ENCODE measurements at places on chromosomes 1 and 21.

DNA sequence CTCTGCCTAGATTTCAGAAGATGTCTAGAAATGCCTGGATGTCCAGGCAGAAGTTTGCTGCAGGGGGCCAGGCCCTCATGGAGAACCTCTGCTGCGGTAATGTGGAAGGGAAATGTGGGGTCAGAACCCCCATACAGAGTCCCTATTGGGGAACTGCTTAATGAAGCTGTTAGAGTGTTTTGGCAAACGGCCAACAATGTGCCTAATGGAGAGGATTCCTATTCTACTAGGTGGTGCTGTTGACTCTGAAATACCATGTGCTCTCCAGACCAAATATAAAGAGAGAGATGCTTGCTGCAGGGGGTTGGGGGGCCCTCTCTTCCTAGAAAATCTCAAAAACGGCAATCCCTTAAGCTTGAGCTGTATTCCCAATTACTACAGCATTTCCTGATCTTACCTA lies 57.1 kb upstream of the DR1 start:
- DNase-seq: no peak

DNA sequence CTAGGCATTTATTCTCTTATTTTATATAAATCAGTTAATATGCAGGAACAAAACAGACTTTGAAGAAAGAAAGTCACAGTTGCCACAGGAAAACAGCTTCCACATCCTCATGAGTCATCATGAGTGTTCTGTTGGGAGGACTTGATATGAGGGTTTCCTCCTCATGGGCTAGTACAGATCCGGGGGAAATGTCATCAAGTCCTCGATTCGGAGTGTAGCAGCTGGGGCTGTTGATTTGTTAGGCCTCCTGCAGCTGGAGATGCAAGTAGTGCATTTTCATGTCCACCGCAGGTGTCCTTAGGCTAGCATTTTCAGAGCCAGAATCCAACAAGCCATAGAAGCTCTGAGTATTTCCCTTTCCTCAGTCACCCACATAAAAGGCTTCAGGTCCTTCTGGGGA lies 36.7 kb downstream of the ADAM30 start:
- no peak for DNase-seq

DNA sequence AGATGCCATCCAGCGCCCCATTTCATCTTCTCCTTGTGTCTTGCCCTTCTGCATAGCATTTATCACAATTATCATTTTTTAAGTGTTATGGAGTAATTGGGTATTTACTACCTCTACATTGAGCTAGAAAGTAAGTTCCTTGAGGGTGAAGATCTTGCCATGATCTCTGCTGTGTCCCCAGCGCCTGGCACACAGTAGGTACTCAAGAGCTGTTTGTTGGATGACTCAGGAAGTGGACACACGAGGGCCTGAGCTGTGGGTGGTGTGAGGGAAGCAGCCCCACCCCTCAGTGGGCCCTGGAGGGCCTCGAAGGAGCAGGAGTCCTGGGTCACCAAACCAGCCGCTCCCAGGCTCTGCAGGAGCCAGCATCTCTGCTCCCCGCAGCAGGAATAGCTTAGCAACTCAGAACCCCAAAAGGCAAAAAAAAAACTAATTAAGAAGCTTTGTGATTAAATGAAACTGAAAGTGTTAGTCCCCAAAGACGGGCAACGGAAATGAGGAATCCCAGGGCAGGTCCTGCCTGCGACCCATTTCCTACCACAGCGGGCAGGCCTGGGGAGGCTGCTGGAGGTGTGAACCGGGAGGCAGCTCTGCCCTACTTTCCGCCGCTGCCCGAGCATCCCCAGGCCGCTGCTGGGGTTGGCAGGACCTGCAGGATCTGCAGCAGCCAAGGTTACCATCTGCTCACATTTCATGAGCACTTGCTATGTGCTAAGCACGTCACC lies 87.7 kb downstream of the LACTBL1 start:
- DNase-seq: no peak

GRCh38 chr1:21165646-21166045 lies 11.1 kb downstream of the EIF4G3 start:
- no peak for DNase-seq

DNA sequence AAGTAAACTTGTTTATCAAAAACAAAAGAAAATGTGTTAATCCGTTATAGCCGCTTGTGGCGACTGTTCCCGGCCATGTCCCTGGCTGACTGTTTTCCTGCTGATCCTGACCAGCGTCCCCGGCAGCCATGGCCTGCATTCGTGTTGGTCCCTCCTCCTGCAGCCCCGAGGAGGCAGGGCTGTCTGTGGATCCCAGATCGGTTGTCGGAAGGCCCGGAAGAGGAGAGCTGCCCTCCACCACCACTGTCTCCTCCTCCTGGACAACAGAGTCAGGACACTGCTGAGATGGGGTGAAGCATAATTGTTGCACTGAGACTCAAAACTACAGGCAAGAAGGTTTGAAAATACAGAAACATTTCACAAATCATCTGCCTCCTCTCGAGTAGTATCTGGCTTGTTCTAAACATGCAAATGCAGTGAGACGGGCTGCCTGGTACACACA lies 3.6 kb upstream of the MXRA8 start:
- DNase-seq: no peak

DNA sequence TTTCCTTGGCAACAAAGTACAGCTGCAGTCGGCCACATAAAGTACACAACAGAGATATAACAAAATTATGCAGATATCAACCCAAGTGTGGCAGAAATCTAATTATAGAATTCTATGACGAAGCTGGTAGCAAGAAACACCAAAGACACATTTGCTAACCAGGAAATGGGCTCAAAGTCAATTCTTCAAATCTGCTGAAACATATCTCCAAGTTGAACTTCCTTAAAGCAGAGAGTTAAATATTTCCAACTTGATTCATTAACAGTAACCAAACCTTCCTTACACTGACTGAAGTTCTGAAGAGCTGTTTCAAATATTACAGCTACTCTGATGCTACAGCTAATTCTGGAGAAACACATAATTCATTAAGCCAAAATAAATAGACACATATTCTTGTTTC lies 67.6 kb upstream of the SDC3 start:
- no peak for DNase-seq

DNA sequence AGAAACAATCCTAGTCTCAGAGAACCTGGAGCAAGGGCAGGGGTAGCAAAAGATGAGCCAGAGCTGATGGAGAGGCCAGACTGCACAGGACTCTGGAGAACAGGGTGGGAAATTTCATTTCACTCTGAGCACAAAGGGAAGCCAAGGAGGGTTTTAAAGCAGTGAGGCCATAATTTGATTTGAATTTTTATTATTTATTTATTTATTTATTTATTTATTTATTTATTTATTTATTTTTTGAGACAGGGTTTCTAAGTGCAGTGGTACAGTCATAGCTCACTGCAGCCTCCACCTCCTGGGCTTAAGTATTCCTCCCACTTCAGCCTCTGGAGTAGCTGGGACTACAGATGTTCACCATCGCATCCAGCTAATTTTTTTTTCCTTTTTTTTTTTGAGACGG lies 45.1 kb downstream of the MT1HL1 start:
- DNase-seq: no peak

GRCh38 chr1:32361308-32361673 lies 994 bp downstream of the FAM229A start:
- no peak for DNase-seq

DNA sequence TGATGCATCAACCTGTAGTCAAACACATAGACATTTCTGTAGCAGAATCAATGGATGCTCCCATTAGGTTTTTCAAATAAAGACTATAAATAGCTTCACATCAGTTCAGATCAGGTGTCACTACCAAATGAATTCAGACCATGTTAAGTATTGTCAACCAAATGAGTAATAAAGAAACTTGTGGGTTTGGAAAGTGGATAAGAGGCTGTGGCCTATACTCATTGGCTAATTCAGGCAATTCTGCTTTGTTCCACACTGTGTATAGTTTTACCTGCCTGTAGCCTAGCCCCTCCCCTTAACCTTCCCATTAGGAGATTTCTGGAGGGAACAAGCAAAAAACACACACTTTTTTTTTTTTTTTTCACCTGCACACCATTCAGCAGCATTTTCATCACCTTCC lies 321.2 kb downstream of the HLX start:
- DNase-seq: no peak

- DNase-seq: no peak
Observed at GRCh38 chr1:89286549-89287180, 14.0 kb upstream of the GBP5 start.

GRCh38 chr1:58968360-58968952 lies 184.6 kb upstream of the JUN start:
- DNase-seq: no peak

DNA sequence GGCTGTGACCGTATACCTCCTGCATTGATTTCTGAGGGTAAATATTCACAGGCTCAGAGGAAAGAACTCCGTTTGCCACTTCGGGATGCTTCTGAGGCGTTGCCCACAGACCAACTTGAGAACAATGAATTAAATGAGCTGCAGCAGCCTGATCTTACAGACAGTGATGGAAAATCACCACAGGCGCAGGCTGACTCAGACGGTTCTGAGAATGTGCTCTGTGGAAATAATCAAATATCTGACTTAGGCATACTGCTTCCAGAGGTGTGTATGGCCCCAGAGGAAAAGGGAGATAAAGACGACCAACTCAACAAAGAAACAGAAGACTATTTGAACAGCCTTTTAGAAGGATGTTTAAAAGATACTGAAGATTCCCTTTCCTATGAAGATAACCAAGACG lies 76.7 kb upstream of the SCCPDH start:
- DNase-seq: no peak

GRCh38 chr1:218785928-218786327 lies 387.8 kb upstream of the LYPLAL1 start:
- no peak for DNase-seq

DNA sequence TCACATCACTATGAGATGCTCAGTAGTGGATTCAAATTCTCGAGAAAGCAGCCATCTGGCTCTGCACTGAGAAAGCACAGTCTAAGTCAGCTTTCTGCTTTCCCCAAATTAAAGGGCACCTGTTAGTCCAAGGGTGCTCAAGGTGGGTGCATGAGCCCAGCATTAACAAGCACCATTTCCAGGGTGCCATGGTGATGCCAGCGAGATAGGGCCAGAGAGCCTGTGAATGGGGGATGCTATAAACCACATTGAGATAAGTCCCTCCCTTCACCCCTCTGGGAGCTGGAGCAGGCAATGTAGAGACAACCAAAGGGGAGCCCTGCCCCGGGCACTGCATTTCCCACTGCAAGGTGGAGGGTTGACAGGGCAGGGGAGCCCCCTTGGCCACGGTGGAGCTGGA lies 568.2 kb downstream of the AJAP1 start:
- DNase-seq: no peak

GRCh38 chr1:223244366-223245103 lies 101.5 kb upstream of the TLR5 start:
- peak; percentile 9 for DNase-seq

GRCh38 chr1:230158415-230159291 lies 91.6 kb downstream of the GALNT2 start:
- no peak for DNase-seq

DNA sequence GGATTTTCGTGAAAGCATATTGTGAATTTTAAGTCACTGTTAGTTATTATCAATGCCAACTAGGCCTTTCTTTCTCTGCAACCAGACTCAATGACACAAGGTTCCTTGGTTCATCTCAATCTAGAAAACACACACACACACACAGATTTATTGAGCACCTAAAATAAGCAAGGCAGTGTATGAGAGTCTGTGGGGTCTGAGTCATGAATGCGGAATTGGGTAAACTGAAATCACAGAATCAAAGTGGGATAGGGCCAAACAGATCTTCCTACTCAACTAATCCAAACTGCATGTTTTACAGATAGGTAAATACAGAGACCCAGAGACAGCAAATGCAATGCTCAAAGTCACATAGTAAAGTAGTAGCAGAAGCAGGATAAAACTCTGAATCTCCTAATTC lies 48.5 kb upstream of the NRDC start:
- DNase-seq: no peak

- DNase-seq: no peak
Observed at GRCh38 chr21:24693779-24694178, 913.5 kb downstream of the MRPL39 start.

GRCh38 chr1:49397086-49397485 lies 620.4 kb upstream of the BEND5 start:
- DNase-seq: no peak

GRCh38 chr1:94675373-94675772 lies 133.8 kb upstream of the F3 start:
- no peak for DNase-seq

- DNase-seq: no peak
Observed at GRCh38 chr1:56065729-56066128, 513.6 kb downstream of the PLPP3 start.

- no peak for DNase-seq
Observed at GRCh38 chr1:195723796-195724194, 884.4 kb downstream of the KCNT2 start.

GRCh38 chr1:233868461-233868860 lies 36.0 kb upstream of the SLC35F3 start:
- no peak for DNase-seq

- no peak for DNase-seq
Observed at GRCh38 chr1:2304921-2305681, 77.0 kb downstream of the SKI start.

GRCh38 chr1:78045926-78046778 lies at the start of gene GIPC2:
Gene GIPC2, plus strand, starts transcription at chr1:78045966. Its CDS starts 129 bp downstream, at chr1:78046095.
- no peak for DNase-seq

GRCh38 chr1:160743266-160743665 lies 4.2 kb downstream of the SLAMF7 start:
- DNase-seq: no peak

DNA sequence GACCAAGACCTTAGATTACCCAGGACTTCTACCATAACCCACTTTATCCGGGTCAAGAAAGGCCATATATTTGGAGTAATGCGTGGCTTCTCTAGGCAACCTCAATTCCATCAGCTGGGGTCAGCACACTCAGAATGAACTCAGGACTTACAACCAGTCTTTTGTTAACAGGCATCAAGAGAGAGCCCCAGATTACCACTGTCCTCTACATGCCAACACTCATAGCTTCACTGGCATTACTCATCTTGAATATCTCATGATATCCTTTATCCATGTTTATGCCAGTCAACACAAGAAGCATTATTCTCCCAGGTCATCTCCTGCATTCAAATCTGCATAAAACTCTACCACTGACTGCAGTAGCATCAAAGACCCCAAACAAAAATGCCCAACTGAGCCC lies 6.6 kb upstream of the FCGR2A start:
- DNase-seq: no peak

GRCh38 chr1:166140251-166140650 lies 26.6 kb downstream of the FAM78B start:
- DNase-seq: no peak

- no peak for DNase-seq
Observed at GRCh38 chr1:206497363-206497762, 10.0 kb upstream of the RASSF5 start.

DNA sequence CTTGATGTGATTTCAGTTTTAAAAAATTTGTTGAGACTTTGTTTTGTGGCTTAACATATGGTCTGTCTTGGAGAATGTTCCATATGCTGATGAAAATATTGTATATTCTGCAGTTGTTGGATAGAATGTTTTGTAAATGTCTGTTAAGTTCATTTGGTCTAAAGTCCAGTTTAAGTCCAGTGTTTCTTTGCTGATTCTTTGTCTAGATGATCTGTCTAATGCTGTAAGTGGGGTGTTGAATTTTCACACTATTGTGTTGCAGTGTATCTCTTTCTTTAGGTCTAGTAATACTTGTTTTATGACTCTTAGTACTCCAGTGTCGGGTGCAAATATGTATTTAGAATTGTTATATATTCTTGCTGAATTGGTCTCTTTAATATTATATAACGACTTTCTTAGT lies 10.9 kb upstream of the MPC2 start:
- DNase-seq: no peak

GRCh38 chr1:75514270-75514669 lies 96.6 kb downstream of the SLC44A5 start:
- DNase-seq: no peak
